ENCODE measurements at places on chromosomes 5 and 9.

DNA sequence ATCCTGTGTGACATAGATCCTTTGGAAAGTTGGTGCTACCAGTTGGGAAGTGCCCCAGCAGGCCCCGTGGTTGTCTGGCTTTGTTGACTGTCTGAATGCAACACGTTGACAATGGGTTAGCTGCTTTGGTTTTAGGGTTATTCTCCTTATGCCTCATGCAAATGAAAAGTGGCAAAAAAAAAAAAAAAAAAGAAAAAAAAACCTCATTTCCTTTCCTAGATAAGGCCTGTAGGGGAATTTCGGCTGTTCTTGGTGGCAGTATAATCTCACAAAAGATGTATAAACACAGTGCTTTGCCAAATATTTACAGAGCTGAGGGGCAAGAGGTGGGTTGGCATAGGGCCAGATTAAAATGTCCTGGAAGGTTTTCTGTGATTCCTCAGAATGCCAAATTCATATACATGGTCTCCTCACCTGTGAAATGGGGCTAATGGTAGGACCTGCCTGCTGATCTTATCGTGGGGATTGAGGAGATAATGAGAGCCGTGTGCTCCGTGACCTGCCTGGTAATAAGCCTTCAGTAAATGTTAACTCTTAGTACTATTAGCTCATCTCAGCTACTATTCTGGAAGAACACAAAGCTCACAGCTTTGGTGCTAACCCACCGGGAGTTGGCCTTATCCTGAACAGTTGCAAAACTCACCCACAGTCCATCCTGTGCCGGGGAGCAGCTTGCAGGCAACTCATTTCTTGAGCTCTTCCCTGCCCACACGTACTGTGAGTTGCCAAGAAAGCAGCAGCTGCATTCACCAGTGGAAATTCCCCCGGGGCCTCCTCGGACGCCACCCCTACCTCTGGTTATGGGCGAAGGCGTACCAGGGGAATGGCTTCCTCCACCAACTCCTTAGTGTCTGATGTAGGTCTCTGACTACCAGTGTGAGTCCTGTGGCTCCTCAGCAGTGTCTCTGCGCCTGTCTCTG is 220.3 kb downstream of the NR3C1 start:
- DNase-seq, result peak; percentile 8

DNA sequence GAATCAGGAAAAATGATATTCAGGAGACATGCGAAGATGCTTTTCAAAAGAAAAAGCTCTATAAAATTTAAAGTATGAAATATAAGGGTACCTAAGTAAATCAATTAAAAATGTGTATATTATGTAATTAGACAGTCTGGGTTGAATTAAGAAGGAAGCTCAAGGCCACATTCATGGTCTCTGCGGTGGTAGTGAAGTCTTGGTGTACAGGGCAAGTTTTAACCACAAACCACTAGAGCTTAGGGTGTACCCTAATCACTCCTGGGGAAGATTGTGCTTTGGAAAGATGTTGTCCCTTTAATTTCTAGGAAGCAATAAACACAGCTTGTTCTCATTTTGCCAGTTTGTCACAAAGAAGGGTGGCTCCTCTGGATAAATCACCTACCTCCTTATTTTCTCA is 287.2 kb upstream of the ZNF608 start:
- DNase-seq, result no peak

- no peak for DNase-seq
Observed at GRCh38 chr9:136558373-136558772, 12.5 kb upstream of the NOTCH1 start.

DNA sequence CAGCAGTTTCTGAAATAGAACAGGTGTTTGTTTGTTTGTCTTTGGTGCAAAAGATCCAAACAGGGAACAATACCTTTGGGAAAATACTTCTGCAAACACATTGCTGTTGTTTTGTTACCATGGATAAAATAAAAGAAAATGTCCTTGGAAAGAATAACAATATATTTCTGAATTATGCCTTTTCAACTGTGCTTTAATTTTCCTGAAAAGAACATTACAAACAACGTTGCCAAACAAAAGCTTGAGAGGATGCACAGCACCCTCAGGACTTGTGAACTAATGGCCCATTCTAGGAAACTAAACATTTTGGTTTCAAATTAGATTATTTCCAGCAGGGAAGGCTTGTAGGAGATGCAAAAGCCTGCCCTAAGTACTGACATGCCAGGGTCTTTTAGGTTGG is 967.2 kb downstream of the TLE4 start:
- DNase-seq, result no peak

DNA sequence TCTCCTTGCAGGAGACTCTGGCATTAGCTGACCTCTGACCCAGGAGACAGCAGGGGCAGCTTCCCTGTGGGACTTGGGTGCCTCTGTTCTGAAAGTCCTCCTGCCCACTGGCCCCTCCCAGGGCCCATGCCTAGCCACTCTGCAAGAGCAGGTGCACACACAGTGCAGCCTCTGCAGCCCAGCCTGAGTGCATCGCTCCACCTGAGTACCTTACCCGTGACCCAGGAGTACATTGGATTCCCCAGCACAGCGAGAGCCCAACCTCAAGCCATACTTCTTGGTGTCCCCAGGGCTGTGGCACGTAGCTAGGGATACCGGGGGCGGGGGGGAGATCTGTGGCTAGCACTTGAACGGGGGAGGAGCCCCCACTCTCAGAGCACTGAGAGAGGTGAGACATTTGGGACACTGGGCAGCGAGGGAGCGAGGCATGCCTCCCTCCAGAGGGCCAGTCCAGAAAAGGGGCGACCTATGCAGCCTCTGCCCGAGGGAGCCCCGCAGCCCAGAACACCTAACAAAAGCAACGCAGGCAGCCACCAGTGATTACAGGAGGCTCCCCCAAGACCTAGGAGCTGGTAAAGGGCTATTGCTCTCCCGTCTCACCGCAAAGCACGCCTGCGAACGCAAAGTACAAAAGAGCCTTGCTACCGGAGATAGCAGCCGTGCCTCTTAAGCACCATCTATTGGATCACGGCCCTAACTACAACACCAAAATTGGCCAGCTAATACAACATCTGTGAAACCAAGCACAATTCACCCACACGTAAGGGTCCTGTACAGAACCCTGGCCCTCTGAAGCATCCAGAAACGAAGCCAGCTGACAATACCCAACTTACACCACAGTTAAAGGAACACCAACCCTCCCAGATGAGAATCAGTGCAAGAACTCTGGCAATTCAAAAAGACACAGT is 826 bp upstream of the PRDM9 start:
- no peak for DNase-seq
